ENCODE measurements at places on chromosomes 12 and 14.
A peak's percentile ranks its signal among the peaks of the same experiment; 100 is the strongest.

- no peak for DNase-seq
Observed at GRCh38 chr14:67186789-67187584, 2.3 kb upstream of the GARIN2 start.

- DNase-seq: no peak
Observed at GRCh38 chr12:12079291-12079690, 8.6 kb downstream of the BCL2L14 start.

DNA sequence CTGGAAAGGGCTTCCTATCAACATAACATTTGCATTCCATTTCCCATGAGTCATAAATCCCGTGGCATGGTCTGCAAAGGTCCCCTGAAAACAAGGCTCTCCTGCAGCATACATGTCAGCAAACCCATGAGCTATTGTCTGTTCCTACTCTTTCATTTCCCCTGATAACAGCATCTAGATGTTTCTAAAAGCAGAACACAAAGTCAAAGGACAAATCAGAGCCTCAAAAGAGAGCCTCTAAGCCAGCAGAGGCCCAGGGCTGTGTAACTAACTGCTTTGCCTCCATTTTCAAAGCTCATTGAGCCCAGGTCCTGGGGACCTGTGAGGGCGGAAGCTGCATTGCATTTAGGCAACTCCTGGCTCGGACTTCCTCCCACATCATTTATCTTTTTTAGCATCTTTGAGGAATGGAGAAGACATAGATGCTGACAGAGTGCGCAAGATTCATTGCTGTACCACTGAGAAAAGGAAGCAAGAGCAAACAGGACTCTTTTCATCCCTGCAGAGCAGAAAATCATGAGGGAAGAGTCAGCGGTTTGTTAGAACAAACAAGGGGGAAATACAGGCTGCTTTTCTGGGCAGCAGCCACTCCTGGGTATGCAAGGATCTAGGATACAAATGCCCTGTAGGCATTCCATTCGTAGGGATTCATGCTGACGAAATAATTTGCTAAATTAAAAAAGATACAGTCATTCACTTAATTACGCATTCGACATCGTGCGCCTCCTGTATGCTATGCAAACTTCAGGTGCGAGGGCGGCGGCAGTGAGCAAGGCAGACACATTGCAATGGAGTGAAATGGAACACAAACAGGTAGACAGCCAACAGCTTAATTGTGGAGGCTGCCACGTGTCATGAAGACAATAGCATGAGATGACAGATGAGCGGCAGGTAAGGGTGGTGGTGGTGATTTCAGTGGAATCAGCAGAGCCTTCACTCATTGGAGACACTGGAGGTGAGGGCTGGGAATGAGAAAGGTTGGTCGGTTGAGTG, 131.0 kb downstream of the TMEM132D start:
- no peak for DNase-seq

- DNase-seq: no peak
Observed at GRCh38 chr12:1283316-1283715, 292.3 kb downstream of the ERC1 start.

DNA sequence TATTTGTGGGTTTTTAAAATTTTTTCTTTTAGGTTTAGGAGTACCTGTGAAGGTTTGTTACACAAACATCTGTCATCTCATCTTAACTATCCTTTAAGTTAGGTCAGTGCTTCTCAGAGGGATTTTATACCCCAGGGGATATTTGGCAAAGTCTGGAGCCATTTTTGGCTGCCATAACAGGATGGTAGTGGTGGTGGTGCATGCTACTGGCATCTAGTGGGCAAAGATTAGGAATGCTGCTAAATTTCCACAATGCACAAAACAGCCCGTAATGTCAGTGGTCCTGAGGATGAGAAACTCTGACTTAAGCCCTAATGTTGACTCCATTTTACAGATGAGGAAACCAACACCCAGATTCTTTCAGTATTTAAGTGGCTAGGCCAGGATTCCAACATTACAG, 85.2 kb upstream of the MYF6 start:
- no peak for DNase-seq

- DNase-seq: no peak
Observed at GRCh38 chr12:124188084-124188483, 106.8 kb upstream of the RFLNA start.

GRCh38 chr14:54814076-54814475, 88.5 kb downstream of the GCH1 start:
- peak; percentile 7 for DNase-seq

GRCh38 chr12:122094137-122094734, 15.7 kb downstream of the MLXIP start:
- DNase-seq: no peak

Measured in CD4-positive, alpha-beta T cell treated with Interleukin-17A for 4 hours (primary cell).